ENCODE measurements at places on chromosomes 11 and 22.

GRCh38 chr11:44088871-44089270 is 6.6 kb upstream of the EXT2 start:
- no peak for DNase-seq

GRCh38 chr22:48267681-48268080 is 1505.2 kb downstream of the TBC1D22A start:
- DNase-seq: no peak

DNA sequence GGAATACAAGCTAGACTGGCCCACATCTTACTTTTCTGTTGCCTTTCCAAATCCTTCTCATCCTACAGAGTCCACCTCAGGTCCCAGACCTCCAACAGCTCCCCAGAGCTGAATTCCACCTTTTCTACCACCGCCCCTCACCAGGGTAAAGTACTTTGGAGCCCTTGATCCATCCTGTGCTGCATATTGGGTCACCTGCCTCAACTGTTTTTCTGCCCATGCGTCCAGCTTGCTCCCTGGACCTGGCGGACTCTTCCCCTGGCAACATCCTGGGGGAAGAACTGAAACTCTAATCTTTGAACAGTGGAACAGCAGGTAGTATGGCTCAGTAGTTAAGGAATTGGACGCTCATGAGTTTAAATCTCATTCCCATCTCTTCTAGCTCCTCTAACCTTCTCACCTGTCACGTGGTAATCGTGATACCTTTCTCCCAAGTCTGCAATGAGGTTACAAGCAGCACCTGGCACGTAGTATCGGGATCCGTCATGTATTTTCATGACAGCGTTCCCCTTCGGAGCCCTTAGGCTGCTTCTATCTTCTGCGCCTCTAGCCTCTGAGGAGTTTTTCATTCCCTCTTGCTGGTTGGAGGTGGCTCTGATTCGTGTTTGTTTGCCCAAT is 98.1 kb downstream of the CEP164 start:
- no peak for DNase-seq

- no peak for DNase-seq
Observed at GRCh38 chr11:70421123-70421522, 22.8 kb downstream of the CTTN start.

GRCh38 chr22:18115906-18116371 is 5.3 kb downstream of the TUBA8 start:
- DNase-seq: no peak

- no peak for DNase-seq
Observed at GRCh38 chr11:117925198-117925925, 3.8 kb downstream of the TMPRSS13 start.

DNA sequence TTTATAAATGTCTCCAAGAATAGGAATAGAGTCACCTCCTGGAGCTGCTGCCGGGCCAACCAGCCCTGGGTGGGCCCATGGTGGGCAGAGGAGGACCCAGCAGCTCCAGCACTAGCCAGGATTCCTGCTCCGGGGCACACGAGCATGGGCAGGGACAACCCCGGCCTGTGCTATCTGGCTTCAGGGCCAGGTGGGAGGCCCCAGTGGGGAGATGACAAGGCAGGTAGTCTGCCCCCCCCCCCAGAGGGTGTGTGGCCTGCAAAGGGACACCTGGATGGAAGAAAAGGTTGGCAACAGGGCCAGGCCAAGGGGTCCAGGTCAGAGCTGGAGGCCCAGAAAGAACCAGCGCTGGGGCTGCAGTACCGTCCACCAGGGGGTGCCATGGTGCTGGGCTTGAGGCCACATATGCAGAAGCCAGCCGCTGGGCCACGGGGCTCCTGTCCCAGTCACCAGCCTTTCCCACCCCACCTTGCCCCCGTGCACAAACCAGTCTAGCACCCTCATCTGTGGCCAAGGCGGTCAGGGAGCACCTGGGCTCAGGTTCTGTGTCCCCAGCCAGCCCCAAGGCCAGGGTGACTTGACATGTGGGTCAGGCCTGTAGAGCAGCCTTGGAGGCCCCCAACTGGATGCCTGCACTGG is 3.4 kb downstream of the TSPAN32 start:
- DNase-seq: peak; percentile 88

GRCh38 chr11:120775986-120776951 is 247.6 kb upstream of the TBCEL start:
- no peak for DNase-seq
